ENCODE measurements at places on chromosomes 1 and 21.

- no peak for DNase-seq
Observed at GRCh38 chr1:46735708-46736324, 16.9 kb upstream of the EFCAB14 start.

DNA sequence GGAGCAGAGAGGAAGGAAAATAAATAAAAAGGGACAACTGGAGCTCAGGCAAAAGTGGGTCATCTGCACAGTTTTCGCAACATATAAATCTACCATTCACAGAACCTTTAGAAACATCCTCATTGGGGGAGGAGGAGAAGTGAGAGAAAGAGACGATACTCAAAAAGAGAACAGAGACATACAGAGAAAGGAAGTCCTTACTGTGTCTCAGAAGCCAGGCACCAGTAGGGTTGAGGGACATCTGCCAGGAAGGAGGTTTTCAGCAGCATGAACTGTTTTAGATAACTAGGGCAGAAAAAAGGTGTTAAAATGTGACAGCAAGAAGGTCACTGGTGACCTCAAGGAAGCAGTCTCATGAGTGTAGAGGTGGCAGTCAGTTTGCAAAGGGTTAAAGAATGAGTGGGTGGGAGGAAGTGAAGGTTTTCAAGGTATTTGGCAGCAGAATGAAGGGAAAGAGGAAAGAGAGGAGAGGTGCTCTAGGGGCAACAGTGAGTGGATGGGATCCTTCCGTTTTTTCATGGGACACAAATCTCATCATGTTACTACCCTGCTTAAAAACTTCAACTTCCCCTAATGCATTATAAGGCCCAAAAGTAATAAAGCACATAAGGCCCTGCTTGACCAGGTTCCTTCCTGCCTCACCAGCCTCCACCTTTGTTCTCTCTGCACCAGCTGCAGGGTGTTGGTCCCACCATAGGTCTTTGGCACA lies 9.5 kb downstream of the JAK1 start:
- no peak for DNase-seq

- DNase-seq = no peak
Observed at GRCh38 chr1:222225316-222225691, 322.6 kb downstream of the HHIPL2 start.

- no peak for DNase-seq
Observed at GRCh38 chr1:154403261-154403943, 1.7 kb upstream of the IL6R start.

DNA sequence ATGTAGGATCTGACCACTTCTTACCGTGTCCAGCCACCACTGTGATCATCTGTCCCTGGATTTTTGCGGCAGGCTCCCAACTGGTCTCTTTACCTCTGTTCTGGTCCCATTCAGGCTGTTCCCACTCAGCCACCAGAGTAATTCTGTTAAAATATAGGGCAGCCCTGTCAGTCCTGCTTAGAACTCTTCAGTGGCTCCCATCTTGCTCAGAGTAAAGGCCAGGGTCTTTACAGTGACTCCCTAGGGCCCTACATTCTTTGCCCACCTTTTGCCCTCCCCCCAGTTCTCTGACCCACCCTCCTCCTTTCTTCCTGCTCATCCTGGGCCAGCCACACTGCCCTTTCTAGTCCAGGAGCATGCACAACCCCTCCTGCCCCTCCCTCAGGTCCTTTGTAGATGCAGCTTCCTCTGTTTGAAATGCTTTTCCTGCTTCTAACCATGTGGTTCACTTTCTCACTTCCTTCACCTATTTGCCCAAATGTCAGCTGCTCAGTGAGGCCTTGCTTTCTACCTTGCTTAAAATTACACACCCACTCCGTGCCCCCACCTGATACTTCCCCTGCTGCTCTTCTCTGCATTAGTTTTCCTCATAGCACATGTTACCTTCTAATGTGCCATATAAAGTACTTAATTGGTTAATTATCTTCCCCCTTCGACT lies 7.8 kb downstream of the UBIAD1 start:
- no peak for DNase-seq

- DNase-seq = no peak
Observed at GRCh38 chr1:151444783-151445177, 14.5 kb downstream of the POGZ start.

DNA sequence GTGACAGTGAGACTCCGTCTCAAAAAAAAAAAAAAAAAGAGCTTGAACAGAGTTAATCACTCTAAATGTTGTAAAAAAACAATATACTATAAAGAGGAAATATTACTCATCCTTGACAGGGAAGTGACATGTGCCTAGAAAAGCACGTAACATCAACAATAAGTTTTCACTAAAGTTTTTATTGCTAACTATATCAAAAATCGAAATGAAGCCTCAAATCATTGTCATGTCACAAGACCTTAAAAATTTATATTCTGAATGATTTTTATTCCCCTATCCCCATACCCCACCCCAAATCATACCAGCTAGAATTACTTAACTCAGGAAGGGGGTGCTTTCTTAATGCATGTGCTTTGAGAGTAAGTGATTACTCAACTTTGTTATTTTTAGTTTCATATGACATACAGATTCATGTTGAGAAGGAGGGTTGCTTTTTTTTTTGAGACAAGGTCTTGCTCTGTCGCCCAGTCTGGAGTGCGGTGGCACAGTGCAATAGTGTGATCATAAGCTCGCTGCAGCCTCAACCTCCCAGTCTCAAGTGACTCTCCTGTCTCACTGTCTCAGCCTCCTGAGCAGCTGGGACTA lies 53.6 kb upstream of the MUTYH start:
- DNase-seq = no peak

- DNase-seq = no peak
Observed at GRCh38 chr1:192506741-192507155, 68.8 kb upstream of the RGS1 start.
